ENCODE measurements at places on chromosomes 12 and 14.

DNA sequence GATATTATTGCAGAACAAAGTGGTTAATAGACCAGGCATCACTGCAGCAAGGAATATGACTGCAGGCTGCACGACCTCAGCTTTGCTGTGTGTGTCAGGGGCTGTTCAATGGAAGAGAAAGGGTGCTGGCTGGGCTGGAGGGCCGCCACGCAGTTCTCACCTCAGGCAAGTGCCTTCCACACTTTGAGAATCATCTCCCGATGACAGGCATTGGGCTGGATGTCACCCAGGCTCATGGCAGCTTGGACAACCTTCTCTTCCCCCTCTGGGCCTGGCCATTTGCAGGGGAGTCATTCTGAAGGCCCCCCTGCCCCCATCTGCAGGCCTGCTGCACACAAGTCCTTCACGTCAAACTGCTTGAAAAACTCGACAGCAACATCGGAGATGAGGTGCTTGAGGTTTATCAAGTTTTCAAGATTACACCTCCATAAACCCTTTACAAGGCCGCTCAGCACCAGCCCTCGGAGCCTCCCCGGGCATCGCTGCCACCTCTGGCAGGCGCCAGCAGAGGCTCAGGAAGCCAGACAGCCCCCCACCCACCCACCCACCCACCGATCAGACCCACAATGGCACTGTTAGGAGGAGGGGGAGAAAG is 165.9 kb upstream of the GSC start:
- no peak for DNase-seq

DNA sequence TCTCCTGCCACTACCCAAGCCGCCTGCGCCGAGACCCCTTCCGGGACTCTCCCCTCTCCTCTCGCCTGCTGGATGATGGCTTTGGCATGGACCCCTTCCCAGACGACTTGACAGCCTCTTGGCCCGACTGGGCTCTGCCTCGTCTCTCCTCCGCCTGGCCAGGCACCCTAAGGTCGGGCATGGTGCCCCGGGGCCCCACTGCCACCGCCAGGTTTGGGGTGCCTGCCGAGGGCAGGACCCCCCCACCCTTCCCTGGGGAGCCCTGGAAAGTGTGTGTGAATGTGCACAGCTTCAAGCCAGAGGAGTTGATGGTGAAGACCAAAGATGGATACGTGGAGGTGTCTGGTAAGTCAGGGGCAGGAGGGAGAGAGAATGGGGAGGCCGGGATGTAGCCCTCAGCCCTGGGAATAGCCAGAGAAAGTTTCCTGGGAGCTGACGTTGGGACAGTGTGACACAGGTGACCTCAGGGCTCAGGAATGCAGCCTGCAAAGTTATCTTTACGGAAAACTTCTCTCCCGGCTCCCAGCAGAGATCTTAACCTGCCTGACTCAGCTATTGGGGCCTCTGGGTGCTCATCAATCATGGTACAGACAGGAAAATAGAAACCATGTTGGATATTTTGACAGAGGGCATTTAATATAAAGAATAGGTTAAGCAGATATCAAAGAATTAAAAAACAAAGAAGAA is 747 bp downstream of the HSPB8 start:
- no peak for DNase-seq

DNA sequence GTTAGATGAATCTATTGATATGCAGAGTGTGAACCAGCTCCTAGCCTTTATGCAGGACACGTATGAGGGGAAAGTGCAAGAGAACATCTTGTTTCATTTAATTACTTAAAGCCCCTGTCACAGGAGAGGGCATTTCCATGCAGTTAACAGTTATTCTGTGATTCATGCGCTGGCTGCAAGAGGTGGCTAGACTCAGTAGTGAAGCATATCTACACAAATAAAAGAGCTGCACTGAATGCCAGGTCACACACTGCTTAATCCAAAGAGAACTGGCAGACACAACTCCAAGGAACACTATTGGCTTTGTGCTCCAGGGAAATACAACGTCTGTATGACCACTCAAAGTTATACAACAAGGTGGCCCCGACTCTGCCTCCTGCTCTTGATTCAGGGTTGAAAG is 394.1 kb downstream of the C12orf75 start:
- DNase-seq = no peak

GRCh38 chr12:67426067-67426466 is 156.9 kb downstream of the CAND1 start:
- no peak for DNase-seq

DNA sequence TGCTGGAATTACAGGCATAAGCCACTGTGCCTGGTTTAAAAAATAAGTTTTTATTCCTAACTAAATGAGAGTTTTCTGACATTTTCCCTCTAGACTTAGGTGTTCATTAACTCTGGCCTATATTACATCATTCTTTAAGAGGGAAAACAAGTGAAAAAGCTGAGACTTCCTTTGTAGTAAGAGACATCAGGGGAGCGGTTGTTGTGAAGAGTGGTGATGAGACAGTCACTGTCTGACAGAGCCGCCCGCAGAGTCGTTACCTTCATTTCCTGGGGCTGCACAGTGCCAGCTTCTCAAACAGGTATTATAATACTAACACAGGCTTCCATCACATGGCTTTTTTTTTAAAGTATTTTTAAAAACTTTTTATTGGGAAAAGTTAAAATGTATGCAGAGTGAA is 19.7 kb upstream of the TDRD9 start:
- DNase-seq = no peak

- DNase-seq = no peak
These were observed 4.2 kb upstream of the AJUBA start for GRCh38 chr14:22986508-22987054.

Measured in cortex of kidney (tissue), 1 donor.